ENCODE measurements at places on chromosomes 11 and 22. TPM values are rescaled to one million over a fixed set of nuclear protein-coding genes. Genes with fewer than 3 reads are reported as not detected.

STARD10 gene
- polyA plus RNA-seq, result 29.0 TPM

CARNS1 gene
- polyA plus RNA-seq, result not detected

FXYD2 gene
- polyA plus RNA-seq, result 4.8 TPM

LRRC32 gene
- not detected for polyA plus RNA-seq

RAB39A gene
- polyA plus RNA-seq, result 3.1 TPM

MIOX gene
- not detected for polyA plus RNA-seq

SHANK2 gene
- polyA plus RNA-seq, result 19.7 TPM

APOL5 gene
- not detected for polyA plus RNA-seq

PATE4 gene
- not detected for polyA plus RNA-seq

MB gene
- not detected for polyA plus RNA-seq

USH1C gene
- polyA plus RNA-seq, result not detected

TUB gene
- 130 TPM for polyA plus RNA-seq

DLG2 gene
- polyA plus RNA-seq, result 179 TPM

SLC17A6 gene
- 4.3 TPM for polyA plus RNA-seq

UPK3A gene
- not detected for polyA plus RNA-seq

OR6T1 gene
- polyA plus RNA-seq, result not detected

RIBC2 gene
- polyA plus RNA-seq, result not detected

SMC1B gene
- not detected for polyA plus RNA-seq

CDC42BPG gene
- polyA plus RNA-seq, result 0.26 TPM

P2RX6 gene
- polyA plus RNA-seq, result 0.17 TPM

SOX10 gene
- not detected for polyA plus RNA-seq

BACE1 gene
- polyA plus RNA-seq, result 20.6 TPM

CARD18 gene
- polyA plus RNA-seq, result not detected

KRTAP5-7 gene
- 0.56 TPM for polyA plus RNA-seq

POLA2 gene
- polyA plus RNA-seq, result 7.2 TPM
